ENCODE measurements at places on chromosomes 12 and 14. TPM values are rescaled to one million over a fixed set of nuclear protein-coding genes. Genes with fewer than 3 reads are reported as not detected.

Gene CDKN1B
- total RNA-seq = 33.1 TPM

DNA sequence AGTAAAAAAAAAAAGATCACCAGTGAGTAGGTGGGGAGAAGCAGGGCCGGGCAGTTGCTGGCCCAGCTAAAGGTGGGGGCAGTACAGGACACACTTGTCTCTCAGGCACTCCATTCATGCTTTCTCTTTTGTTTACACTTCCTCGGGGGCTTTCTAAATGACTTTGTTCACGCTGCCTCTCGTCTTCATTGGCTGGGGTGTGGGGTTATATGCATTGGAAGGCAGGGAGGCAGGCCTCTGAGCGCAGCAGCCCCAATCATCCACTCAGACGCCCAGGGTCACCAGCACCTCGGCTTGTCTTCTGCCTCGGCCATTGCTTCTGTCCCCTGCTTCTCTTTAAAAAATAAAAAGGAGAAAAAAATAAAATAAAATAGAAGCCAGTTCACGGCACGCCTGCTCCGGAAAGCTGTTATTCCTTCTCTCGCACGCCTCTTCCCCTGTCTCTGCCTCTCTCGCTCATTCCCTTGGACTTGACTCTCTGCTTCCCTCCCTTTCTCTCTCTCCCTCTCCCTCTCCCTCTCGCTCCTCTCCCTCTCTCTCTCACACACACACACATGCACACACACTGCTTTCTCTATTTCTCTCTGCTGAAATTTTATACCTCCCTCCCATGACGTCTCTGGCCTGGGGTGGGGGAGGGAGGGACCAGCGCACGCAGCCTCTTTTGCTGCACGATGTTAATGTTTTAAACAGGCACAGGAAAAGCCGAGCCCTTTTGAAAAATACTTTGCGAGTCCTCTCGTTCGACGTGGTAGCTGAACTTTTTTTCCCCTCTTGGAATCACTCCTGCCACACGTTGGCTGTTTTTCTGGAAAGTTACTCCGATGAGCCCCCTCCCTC, at the start of gene TGFB3:
Gene TGFB3 (minus strand): TSS at position 570 of the 840 bp plus-strand sequence. CDS start 1,102 bp downstream, outside the sequence.
- peak; percentile 49 for DNase-seq

DNA sequence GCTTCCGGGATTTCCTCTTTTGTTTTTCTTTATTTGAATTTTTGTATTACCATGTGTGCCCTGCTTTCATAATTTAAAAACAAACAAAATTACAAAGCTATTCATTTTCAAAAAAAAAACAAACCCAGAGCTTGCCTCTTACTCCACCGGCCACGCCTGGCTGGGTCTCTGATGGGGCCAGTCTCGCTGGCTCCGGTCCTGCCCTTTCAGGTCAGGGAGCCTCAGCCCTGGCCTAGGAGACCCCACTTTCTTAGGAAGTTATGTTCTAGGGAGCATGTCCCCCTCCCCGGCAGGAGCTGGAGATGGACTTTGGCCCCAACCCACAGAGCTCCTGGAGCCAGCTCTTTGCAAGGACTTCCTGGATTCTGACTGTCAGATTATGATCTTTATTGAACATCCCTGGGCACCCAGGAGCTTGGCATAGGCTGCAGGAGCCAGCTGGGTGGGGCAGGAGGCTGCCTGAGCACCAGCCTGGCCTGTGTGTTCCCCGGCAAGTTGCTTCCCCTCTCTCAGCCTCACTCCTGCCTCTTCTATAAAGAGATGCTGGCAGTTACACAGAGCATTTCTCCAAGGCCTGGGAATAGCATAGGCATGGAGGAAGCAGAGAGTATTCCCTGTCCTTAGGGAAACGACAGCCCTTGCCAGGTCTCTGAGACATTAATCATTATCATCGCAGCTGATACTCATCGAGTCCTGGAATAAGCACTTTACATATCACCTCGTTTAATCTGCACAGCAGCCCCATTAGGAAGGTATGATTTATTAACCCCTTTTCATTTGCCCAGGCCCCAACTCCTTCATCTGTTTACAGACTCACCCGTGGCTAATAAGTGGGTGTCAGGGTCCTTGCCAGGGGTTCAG, 3.5 kb downstream of the DEGS2 start:
- DNase-seq = no peak

- no peak for DNase-seq
Observed at GRCh38 chr12:63075376-63076060, 75.5 kb downstream of the AVPR1A start.

- DNase-seq = no peak
Observed at GRCh38 chr12:76888775-76889174, 10.0 kb upstream of the CSRP2 start.

DNA sequence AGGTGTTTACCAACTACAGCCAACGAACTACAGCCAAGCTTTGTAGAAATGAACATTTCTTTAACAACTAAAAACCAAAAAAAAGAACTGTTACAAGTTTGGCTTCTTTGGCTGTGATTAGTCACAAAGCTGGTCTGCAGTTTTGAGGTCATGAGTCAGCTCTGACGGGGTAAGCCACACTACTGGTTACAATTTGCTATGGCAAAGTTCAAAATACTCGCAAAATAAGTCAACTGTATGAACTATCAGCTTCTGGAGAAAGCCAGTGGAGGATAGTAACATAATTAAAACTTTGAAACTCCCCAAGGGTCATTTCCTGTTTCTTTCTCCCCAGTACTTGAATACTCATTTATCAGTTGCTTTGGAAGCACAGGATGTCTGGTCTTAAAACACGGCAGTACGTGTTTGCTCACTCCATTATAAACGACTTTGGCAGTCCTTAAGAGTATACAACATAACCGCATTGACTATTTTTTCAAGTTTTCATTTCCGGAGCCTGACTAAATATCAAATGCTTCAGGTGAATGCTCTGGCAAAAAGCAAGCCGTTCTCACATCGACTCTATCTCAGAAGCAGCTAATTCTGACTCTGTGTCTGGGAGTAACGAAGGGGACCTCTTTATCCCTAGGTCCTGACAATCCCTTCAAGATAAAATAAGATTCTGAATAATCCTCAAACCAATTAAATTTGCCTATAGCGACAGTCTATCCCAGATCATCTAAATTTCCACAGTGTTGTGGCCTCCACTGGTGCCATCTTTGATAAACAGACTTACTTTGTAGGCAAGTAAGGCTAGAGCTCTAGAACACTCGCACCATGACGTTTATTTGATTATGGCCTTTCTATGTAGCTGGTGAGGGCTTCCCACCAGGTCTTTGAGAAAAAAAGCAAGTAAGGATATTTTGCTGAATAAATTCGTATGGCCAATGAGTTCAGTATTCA, 10.6 kb downstream of the PHLDA1 start:
- peak; percentile 45 for DNase-seq

GRCh38 chr14:20429801-20430669, 5.9 kb downstream of the KLHL33 start:
- no peak for DNase-seq

- no peak for DNase-seq
Observed at GRCh38 chr12:109451400-109451799, 25.7 kb downstream of the KCTD10 start.

DNA sequence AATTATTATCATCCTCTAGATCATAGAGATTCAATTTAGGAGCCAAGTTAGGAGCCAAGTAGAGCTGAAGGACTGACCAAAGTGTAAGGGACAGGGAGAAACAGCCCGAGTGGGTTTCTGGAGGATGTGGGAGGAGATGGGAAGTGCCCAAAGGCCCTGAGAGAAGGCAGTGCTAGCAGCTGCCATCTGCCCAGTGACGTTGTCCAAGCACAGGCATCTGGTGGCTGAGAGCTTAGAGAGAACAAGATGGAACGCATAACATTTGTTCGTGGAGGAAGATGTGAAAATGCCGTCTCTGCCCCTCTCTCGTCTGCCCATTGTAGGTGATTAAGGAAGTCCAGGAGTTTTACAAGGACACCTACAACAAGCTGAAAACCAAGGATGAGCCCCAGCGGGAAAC, 34.7 kb downstream of the CD9 start:
- DNase-seq = no peak

- DNase-seq = no peak
Observed at GRCh38 chr14:58368956-58369355, 26.8 kb upstream of the TOMM20L start.

Gene STYK1
- 0.89 TPM for total RNA-seq

DNA sequence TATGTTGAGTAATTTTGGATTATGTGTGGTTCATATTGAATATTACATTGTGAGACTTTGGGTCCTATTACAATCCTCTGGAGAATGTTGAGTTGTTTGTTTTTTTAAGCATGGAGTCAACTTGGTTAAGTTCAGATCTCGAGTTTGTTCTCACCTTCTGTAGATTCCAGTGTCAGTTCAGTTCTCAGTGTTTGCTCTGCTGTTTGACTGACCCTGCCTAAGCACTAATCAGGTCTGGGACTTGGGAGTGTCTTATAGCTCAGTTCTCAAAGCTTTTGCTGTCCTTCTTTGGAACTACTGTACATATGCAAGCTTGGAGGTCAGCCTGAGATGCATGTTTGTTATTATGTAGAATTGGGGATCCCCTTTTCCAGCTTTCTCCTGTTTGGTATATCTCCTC, 63.1 kb downstream of the DIP2B start:
- DNase-seq = no peak

Gene PLCZ1
- total RNA-seq = not detected

Gene CDKN3
- 177 TPM for total RNA-seq

GRCh38 chr14:67485501-67486095, 2.9 kb downstream of the TMEM229B start:
- no peak for DNase-seq

DNA sequence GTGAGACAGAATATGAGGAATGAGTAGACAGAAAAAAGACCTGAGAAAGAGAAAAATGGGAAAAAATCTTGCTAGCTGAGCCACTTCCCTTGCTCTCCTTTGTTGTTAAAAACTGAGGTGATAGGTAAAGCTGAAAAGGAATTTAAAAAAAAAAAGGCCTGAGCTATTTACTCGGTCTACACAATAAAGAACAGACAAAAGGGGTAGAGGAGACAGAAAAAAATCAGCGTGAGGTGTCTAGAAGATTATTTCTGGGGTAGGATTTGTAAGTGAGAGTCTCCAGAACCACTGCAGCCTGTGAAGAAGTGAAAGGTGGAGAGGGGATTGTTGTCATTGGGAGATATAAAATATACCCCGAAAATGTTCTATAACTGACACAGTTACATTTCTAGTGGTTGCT, 98.8 kb downstream of the EXOC5 start:
- DNase-seq = no peak

- no peak for DNase-seq
Observed at GRCh38 chr14:64767215-64767964, 63.2 kb downstream of the PLEKHG3 start.

Gene HVCN1
- total RNA-seq = 61.7 TPM

DNA sequence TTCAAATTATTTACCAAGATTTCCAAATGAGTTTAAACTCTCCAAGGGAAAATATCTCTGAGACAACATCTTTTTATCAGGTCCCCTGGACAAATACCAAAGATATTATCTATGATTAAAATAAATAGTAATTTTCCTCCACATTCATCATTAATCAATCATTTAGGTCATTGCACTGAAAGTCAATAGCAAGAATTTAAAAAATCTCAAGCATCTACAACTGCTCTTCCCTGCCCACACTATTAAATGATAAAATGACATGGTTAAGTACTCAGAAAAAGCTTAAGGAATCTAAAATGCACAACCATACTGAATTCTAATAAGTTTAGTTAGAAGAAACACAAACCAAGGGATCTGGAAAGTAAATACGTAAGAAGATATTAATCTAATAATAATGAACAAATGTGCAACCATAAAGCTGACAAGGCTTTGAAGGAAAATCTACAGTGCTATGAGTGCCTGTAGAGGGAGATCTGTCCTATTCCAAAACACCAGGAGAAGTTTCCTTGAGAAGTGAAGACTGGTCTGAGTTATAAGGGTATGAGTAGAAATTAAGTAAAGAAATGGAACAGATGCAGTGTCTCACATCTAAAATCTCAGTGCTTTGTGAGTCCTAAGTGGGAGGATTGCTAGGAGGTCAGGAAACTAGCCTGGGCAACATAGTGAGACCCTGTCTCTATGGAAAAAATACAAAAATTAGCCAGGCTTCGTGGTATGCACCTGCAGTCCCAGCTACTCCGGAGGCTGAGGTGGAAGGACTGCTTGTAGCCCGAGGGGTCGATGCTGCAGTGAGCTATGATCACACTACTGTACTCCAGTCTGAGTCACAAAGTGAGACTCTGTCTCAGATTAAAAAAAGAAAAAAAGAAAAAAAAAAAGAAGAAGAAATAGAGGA, 19.2 kb downstream of the INTS13 start:
- no peak for DNase-seq

GRCh38 chr14:20499108-20499507, 6.2 kb upstream of the RNASE10 start:
- DNase-seq = no peak

DNA sequence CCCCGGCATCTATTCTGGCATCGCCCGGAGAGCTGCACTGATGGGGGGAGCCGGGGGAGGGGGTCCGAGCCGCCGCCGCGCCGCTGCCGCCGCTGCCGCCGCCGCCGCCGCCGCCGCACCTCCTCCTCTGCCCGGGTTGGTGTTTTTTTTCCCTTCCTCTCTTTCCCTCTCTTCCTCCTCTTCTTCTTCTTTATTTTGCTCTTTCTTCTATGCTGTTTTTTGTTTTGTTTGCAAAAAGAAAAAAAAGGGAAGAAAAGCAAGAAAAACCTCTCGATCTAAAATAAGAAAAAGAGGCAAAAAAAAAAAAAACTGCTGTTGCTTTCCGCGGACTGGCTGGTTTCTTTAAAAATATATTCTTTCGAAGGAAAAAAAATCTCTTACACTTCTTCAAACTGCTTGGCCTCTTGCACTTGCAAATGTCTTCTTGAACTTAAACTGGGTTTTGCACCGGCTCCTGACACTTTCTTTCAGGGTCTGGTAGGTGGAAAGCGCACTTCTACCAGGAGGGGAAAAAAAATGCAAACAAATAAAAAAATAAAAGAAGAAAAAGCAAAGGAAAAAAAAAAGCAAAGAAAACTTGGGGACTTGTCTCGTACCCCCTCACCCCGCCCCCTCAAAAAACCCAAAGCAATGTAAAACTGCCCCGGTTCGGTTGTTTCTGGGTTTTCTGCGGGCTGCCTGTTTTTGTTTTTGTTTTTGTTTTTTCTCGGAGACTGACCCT, 616 bp downstream of the BCL11B start:
- no peak for DNase-seq

GRCh38 chr12:12491606-12492005, 71.1 kb downstream of the DUSP16 start:
- no peak for DNase-seq

Gene MIA2
- 66.7 TPM for total RNA-seq

Gene CD27
- not detected for total RNA-seq

DNA sequence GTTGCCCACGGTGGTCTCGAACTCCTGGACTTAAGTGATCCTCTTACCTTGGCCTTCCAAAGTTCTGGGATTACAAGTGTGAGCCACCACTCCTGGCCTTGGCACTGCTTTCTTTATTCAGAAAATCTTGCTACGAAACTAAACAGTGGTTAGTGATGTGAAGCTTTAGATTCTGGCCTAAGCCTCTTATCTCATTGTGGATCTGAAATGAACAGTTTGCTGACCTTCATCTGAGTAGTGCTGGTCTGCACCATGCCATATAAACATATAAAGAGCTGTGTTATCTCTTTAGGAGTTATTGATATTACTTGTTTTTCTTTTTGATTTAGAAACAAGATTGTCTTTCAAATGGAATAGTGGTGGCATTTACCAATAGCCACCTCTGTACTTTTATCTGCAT, 22.6 kb downstream of the SRGAP1 start:
- DNase-seq = no peak

Data from NCI-H460 (cell line).